HT1080 (cell line): ENCODE measurements at places on chromosomes 16 and 17. TPM values are rescaled to one million over a fixed set of nuclear protein-coding genes. Genes with fewer than 3 reads are reported as not detected.

DNA sequence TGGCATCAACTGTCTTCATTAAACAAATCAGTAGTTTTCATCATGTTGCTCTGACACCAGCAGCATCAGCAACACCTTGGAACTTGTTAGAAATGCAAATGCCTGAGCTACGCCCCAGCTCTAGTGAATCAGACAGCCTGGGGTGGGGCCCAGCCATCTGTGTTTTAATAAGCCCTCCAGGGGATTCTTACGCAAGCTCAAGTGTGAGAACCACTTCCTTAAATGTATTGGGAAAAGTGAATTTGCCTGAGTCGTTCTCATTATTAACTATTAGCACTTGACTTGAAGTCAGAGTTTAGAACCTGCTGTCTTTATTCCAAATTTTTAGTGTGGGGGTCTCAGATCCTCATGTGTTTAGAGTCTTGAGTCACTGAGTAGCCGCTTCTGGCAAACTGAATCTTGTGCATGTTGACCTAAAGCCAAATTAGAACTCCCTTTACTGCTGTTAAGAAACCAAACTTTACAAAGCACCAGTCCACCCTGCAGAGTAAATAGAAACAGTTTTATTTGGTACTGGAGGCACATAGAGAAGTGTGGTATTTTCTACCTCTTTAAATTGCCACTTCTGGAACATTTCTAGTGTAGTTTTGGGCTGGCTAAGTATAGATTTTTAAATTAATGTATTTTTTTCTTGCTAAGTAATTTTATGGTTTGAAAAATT lies 137.4 kb upstream of the COX10 start:
- DNase-seq = peak; percentile 6

GRCh38 chr17:4931963-4932362 lies at the start of gene GP1BA:
Gene GP1BA, plus strand, starts transcription at chr17:4932277. Its CDS starts 328 bp downstream, at chr17:4932605.
- DNase-seq = no peak

DNA sequence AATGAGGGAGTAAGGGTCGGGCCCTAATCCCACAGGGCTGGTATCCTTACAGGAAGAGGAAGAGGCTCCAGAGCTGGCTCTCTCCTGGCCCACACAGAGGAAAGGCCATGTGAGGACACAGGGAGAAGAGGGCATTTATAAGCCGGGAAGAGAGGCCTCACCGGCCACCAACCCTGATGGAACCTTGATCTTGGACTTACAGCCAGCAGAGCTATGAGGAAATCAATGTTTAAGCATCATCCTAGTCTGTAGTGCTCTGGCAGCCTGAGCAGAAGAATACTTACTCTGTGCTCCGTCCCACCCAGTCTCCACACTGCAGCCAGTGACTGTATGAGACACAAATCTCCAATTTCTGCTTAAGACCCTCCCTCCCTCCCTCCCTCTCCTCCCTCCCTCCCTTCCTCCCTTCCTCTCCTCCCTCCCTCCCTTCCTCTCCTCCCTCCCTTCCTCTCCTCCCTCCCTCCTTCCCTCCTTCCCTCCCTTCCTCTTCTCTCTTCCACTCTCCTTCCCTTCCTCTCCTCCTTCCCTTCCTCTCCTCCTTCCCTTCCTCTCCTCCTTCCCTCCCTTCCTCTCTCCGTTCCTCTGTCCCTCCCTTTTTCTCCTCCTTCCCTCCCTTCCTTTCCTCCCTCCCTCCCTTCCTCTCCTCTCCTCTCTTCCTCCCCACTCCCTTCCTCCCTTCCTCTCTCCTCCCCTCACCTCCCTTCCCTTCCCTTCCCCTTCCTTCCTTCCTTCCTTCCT lies 8.9 kb upstream of the TMEM220 start:
- no peak for DNase-seq

- DNase-seq = no peak
Observed at GRCh38 chr17:44320066-44320465, 4.6 kb downstream of the SLC25A39 start.

DNA sequence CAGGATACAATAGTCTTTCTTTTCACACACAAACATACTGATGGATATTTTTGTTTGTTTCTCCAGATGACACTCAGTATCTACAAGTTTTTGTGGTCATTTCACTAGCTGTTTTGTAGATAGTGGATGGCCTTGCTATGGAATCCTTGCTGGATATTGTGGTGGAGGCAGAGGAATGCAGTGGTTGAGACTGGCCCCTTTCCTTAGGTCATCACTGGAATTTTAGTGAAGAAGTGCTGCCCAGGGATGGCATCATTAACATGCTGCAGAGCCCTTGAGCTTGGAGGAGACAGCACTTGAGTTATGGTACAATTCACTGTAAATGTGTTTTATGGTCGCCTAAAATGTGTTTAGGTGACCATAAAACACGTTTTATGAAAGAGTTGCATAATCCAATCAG lies 455.9 kb upstream of the HSBP1 start:
- DNase-seq = no peak

- DNase-seq = no peak
Observed at GRCh38 chr16:49564496-49565229, 191.1 kb downstream of the C16orf78 start.

DNA sequence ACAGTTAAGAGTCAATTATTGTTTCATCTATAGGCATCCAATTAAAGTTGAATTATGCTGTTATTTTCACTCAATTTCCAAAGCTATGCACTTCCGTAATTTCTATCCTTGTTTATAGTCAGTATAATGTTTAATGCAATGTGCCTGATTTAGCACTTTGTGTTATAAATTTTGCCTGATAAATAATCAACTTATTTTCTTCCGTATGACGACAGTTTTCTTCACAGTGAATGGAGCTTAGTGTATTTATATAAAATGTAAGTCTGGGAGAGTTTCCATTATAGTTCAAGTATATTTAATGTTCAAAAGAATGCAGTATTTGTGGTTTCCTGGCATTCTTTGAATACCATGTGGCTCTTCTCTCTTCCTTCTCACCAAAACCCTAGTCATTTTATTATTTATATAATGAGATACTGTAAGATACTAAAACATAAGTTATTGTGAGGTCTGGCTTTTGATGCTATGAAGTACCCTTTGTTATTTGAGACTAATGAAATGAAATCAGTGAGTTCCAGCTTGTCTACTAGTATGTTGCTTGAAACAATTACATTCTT lies 240.6 kb downstream of the PRKCA start:
- DNase-seq = peak; percentile 84

GRCh38 chr16:24826817-24827566 lies 18.8 kb upstream of the SLC5A11 start:
- no peak for DNase-seq

DNA sequence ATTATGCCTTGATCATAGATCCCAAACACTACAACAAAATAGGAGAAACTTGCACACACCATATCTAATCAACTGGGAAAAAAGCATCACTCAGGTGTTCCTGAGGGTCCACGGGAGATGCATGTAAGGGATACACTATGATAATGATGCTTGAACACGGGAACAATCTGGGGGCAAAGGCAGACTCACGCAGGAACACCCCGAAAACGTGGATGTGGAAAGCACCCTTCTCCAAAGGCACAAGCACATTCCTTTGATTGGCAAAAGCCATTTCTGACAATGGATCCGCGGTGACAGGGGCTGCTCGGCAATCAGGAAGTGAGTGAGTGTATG lies 1.3 kb downstream of the ZNF652 start:
- peak; percentile 60 for DNase-seq

DNA sequence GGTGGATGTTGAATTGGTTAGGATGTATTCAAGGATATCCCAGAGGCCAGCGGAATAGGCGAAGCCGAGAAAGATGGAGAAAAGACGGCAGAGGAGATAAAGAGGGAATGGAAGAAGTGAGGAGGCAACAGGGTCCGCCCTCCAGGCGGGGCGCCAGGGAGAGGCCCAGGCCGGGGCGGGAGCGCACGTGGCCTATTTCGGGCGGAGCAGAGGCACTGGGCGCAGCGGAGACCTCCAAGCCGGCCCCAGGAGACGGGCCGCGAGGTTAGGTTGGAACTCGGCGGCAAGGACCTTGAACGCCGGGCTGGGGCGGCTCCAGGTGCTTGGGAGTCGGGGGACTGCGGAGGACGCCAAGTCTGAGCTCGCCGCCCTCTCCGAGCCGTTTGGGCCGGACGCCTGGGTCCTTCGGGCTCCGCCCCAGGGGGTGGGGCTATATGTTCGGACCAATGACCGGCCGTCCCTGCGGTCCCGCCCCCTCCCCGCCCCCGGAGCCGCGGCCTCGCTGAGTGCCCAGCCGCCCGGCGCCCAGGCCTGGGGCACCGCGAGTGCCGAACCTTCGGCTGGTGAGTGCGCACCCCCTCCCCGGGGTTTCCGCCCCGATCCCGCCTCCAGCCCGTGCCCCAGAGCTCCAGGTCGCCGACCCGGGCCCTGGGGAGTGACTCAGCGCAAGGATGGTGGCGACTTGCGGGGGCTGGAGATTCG lies at the start of gene ZNF771:
ZNF771 (plus strand) TSS at position 505 of the 702 bp plus-strand sequence. CDS start 448 bp downstream, outside the sequence.
- peak; percentile 84 for DNase-seq

DNA sequence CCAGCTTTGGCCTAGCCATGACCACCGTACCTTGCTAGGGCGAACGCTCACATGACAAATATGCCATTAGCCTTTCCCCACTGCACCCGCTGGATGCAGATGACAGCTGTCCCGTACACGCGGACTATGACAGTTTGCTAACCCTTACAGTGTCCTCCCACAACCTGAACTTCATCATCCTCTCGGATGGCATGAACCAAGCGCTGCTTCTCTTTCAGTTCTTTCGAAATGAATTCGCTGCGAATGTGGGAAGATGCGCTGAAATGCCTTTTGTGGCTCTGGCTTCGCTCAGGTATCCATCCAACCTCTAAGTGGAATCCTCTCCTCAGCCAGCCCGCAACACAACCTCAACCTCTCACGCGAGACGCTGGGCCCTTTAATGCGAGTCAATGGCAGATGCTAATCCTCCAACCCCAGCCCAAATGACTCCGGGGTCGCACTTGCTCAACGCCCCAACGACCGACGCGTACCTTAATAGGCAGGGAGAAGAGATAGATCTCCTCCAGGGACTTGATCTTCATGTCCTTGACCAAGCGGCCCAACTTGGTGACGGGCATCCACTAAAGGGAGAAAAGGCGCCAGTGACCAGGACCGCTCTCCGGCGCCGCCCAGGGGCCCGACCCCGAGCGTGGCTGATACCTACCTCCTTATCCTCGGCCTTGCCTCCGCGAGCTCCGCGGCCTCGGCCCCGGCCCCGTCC lies 670 bp downstream of the RPS2 start:
- DNase-seq = peak; percentile 44

DNA sequence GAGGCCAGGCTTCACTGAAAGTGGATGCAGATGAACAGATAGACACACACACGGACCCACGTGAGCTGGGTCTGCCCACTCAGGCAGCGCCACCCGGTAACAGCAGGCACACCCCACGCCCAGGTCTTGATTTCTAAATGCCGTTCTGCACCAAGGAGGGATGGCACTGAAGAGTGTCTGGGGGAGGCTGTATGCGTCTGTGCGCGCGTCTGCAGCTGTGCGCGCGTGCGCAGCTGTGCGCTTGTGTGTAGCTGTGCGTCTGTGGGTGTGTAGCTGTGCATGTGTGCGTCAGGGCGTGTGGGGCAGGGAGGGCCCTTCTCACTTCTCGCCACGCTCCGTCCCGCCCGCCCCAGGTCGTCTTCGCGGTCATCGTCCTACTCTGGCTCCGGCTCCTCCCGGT lies 15.5 kb upstream of the IL17C start:
- DNase-seq = no peak

GRCh38 chr17:65984299-65984698 lies 207.6 kb downstream of the CEP112 start:
- no peak for DNase-seq

- peak; percentile 71 for DNase-seq
Observed at GRCh38 chr17:20266806-20267458, 200.4 kb downstream of the LGALS9B start.

- DNase-seq = no peak
Observed at GRCh38 chr17:302300-302698, 50.3 kb downstream of the RPH3AL start.

- peak; percentile 44 for DNase-seq
Observed at GRCh38 chr17:28001149-28001548, 41.3 kb upstream of the NLK start.

- no peak for DNase-seq
Observed at GRCh38 chr17:35784895-35785294, 10.5 kb downstream of the MMP28 start.

- no peak for DNase-seq
Observed at GRCh38 chr16:5444189-5444588, 346.6 kb upstream of the EEF2KMT start.

DNA sequence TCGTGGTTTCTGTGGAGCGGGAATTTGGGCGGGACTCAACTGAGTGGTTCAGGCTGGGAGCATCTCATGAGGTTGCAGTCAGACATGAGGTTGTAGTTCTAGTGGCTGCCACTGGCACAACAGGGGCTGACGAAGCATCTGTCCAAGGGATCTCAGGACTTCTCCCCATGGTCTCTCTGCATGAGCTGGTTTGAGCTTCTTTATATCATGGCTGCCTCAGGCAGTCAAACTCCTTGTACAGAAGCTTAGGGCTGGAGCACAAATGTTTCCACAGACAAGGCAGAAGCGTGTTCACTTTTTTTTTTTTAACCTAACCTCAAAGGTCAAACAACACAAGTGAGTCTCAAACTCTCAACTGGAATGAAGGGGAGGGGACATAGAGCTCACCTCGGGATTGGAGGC lies 243.3 kb downstream of the MSI2 start:
- no peak for DNase-seq

GRCh38 chr16:3020247-3020603 lies at the start of gene TNFRSF12A:
Gene TNFRSF12A, plus strand, starts transcription at chr16:3020368. Its CDS starts 30 bp downstream, at chr16:3020398.
- no peak for DNase-seq

GRCh38 chr16:59336136-59336695 lies 602.1 kb upstream of the GOT2 start:
- no peak for DNase-seq

- DNase-seq = no peak
Observed at GRCh38 chr16:65142276-65142675, 20.4 kb upstream of the CDH11 start.

- DNase-seq = no peak
Observed at GRCh38 chr16:84593825-84594724, 23.8 kb downstream of the COTL1 start.

DNA sequence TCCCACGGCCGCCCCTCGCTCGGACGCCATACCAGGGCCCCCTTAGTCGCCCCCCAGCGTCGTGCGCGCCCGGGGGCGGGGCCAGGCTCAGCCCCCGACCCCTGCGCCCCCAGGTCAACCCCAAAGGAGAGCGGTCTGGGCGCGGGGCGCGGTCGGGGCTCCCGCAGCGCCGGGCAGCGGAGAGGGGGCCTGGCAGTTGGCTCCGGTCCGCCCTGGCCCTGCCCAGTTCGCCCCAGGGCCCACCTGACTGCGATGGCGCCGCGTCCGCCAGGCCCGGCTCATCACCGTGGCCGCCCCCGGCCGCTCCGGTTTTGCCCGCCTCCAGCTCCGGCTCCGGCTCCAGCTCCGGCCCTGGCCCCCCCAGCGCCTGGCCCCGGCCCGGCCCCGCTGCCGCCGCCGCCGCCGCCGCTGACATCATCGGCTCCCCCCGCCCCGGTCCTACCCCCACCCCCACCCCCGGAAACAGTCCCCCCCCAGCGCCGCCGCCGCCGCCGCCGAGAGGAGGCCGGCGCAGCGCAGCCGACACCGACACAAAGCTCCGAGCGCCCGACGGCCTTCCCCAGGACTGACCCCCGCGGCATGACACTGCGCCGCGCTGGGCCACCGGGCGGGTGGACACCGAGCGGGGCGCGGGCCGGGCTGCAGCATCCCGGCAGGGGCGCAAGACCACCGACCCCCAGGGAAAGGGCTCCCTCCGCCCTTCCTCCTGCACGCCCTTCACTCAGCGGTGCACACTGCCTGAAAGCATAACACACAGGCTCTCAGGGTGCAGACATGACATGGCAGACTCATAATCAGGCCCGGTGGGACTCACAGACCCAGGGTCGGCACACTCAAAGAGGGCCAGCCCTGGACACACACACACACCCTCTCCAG lies at the start of gene ZBTB4:
ZBTB4 (minus strand) TSS at position 419 of the 876 bp plus-strand sequence. CDS start 12,830 bp downstream, outside the sequence.
- no peak for DNase-seq

JUP gene
- total RNA-seq = 1.6 and 4.0 TPM in 2 replicates

MT1H gene
- total RNA-seq = not detected in 2 replicates

ADAM11 gene
- 2.8 and 3.4 TPM in 2 replicates for total RNA-seq

BEAN1 gene
- not detected in 2 replicates for total RNA-seq

ADAD2 gene
- not detected in 2 replicates for total RNA-seq

PRSS8 gene
- not detected in 2 replicates for total RNA-seq
